ENCODE measurements at places on chromosomes 4 and X.

- DNase-seq = no peak
These were observed 112.0 kb upstream of the LNX1 start for GRCh38 chr4:53703267-53703655.

- no peak for DNase-seq
These were observed 436.0 kb downstream of the IL1RAPL1 start for GRCh38 chrX:29023207-29023606.

DNA sequence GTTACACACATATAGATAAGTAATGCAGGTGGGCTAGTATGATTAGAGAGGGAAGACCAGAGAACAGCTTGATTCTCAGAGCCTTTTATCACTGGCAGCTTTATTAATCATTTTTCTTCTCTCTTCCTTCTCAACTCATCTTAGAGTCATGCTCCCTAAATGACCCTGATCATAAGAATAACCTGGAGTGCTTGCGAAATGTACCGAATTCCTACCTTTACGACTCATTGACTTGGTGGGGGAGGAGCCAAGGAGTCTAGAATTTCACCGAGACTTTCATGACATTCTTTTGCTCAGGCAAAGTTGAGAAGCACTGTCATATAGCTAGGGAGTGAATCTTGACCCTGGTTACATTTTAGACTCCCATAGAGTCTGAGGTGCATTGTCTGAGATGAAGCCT lies 298.9 kb upstream of the PUDP start:
- DNase-seq = no peak

DNA sequence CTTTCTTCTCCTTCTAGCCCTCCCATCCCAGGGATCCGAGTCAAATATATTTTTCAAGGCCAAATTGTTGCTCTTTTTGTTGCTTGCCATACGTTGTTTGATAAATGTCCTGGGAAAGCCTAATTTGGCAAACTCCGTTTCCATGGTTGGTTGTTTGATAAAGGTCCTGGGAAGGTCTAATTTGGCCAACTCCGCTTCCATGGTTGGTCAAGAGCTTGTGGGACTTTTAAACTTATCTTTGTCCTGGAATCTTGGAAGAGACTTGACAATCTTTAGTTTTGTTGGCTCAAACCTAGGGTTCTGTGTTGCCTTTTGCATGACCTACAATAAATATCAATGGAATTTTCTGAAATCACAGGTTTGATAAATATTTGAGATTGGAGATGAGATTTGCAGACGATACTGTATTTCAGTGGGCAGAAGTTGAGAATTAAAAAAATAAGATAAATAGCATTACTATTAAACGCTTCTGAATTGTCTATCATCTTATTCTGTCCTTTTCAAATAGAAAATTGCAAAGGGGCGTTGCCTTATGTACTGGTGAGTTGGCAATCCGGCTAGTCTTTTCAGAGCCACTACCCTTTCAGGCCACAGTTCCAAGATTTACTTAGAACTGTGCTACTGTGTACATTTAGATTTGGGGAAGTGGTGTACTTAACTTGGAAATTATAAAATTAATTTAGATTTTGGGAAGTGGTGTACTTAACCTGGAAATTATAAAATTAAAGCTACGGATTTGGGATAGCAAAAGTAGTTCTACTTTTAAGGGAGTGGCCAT lies 804 bp downstream of the OSTC start:
- no peak for DNase-seq

GRCh38 chrX:87518504-87518903 lies 902 bp downstream of the KLHL4 start:
- DNase-seq = no peak

DNA sequence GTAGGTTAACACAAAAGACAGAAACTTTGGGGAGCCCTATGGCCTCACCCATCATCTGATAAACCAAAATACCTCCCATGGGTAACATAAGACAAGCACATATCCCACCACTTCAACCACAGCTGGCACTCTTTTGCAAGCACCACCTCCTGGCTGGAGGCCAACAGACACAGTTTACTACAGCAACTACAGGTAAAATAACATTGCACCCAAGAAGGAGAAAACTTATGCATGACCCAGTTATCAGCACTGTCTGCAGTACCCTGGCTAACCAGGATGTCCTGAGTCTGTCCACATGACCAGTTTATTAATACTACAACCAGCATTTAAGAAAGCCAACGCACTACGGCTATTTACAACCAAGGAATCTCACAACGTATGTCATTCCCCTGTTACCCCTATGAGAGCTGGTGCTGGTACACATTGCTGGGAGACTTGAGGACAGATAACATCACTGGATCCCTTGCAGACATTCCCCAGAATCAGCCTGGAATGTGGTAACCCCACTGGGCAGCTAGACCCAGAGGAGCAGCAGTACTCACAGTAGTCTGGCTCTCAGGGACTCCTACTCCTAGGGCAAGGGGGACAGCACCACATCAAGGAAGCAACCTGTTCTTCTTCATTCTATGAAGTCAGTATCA lies 32.0 kb downstream of the ELF2 start:
- DNase-seq = no peak

Data from nucleus accumbens (tissue), 56 donors.